ENCODE measurements at places on chromosomes 13 and 19.

DNA sequence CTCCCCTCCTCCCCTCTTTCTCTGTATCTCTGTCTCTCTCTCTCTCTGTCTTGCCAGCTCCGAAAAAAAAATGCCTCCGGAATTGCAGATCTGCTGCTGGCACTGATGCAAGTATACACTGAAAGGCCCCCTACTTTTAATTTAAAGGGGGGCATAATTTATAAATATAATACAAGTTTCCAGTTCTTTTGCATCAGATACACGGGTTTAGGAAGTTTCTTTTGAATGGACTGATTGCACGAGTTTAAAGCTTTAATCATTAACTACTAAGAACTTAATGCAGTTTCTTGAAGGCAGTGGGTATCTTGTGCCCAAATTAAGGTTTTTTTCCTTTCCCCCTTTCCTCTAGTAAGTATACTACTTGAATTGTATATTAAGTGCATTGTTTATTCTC, 1.4 kb downstream of the FGF9 start:
- H3K27me3 ChIP-seq, result peaks cover 45% of the 10 kb centered on the region
- no peaks in the 10 kb centered on the region for H3K36me3 ChIP-seq
- no peak for DNase-seq
- H3K4me1 ChIP-seq, result peaks cover 47% of the 10 kb centered on the region

DNA sequence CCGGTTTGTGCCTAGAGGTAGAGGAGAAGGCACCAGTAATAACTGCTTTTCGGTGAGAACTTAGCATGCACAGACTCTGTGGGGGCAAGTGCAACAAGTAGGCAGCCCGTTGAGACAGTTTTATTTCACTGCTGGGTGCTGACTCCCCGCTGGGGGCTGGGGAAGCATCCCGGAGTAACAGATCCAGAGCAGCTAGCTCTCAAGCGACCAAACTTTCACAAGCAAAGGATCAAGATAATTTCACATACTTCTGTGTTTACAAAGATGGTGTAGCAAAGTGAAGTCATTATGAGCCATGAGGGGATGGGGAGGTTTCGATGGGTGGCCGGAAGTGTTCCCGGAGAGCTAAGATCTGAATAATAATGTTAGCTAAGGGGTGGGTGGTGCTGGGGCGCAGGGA, 2.8 kb downstream of the NACC1 start:
- H3K27ac ChIP-seq, result peak overlapping the region; percentile 61
- peaks cover 34% of the 10 kb centered on the region for H3K4me1 ChIP-seq
- H3K4me3 ChIP-seq, result peak overlapping the region; percentile 14
- peaks cover 4% of the 10 kb centered on the region for H3K36me3 ChIP-seq
- H3K27me3 ChIP-seq, result no peaks in the 10 kb centered on the region
- no peak for DNase-seq

DNA sequence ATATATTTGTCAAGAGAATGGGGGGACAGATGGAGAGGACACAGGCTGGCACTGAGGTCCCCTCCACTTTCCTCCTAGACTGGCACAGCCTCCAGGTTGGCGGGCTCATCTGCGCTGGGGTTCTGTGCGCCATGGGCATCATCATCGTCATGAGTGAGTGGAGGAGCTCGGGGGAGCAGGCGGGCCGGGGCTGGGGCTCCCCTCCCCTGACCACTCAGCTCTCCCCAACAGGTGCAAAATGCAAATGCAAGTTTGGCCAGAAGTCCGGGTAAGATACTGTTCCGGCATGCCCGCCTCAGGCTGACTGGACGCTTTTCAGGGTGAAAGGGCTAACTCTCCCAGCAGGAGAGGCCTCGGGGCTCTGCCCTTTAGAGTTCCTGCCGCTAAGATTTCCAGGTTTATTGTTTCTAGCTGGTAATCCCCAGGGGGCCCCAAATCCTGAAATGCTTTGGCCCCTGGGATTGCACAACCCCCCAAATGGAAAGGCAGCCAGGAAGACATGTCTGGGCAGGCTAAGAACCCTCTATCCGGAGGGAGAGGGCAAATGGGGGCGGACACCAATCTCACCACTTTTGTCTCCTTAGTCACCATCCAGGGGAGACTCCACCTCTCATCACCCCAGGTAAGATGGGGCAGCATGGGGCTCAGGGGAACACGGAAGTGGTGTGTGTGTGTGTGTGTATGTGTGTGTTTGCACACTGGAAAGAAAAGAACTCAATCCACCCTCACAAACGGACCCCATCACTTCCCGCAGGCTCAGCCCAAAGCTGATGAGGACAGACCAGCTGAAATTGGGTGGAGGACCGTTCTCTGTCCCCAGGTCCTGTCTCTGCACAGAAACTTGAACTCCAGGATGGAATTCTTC, 7.3 kb downstream of the FXYD3 start:
- no peak overlapping the region for H3K4me3 ChIP-seq
- no peak for DNase-seq
- no peaks in the 10 kb centered on the region for H3K27me3 ChIP-seq
- H3K4me1 ChIP-seq, result no peaks in the 10 kb centered on the region
- no peaks in the 10 kb centered on the region for H3K36me3 ChIP-seq

- no peaks in the 10 kb centered on the region for H3K4me1 ChIP-seq
- H3K36me3 ChIP-seq, result peaks cover 21% of the 10 kb centered on the region
- H3K27ac ChIP-seq, result no peak overlapping the region
- no peaks in the 10 kb centered on the region for H3K27me3 ChIP-seq
- no peak overlapping the region for H3K4me3 ChIP-seq
Measured at GRCh38 chr19:42053037-42053935, 16.7 kb downstream of the GRIK5 start.

- no peak for DNase-seq
- H3K36me3 ChIP-seq, result peaks cover 4% of the 10 kb centered on the region
- no peak overlapping the region for H3K27ac ChIP-seq
Measured at GRCh38 chr19:34481861-34482379, 362 bp downstream of the WTIP start.

DNA sequence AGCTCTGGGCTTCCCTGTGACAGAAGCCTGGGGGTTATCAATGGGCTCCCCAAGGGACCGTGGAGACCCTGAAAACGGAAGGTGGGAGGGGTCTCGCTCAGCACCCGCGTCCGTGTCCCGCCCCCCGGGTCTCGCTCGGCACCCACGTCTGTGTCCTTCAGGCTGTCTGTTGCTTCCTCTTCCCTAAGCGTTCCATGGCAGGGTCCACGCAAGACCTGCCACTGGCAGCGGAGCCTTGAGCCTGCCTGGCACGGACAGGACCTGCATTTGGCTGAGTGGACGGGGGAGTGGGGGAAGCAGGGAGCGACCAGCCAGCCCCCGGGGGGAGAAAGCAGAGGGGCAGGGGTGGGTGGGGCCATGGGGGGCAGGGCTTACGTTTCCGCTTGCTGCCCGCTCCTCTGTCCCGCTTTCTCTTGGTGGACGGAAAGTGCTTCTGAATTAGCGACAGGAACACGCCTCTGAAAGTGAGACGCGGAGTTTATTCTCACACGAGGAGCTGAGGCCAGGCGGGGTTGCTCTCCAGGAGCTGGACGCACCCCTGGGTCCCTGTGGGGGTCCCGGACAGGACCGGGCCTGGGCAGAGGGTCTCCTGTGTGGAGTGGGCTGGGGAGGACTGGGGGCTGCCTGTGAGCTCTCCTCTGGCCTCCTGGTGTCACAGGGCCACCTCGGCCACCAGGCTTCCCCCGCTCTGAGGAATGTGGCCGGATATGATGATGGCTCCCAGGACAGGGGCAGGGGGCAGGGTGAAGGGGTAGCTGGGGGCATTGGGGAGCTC, 12.0 kb downstream of the GPX4 start:
- no peak overlapping the region for H3K4me3 ChIP-seq
- H3K4me1 ChIP-seq, result no peaks in the 10 kb centered on the region

GRCh38 chr13:59701261-59701660, 462.5 kb downstream of the DIAPH3 start:
- no peak overlapping the region for H3K4me3 ChIP-seq
- no peaks in the 10 kb centered on the region for H3K36me3 ChIP-seq
- H3K4me1 ChIP-seq, result peaks cover 19% of the 10 kb centered on the region
- DNase-seq, result no peak

DNA sequence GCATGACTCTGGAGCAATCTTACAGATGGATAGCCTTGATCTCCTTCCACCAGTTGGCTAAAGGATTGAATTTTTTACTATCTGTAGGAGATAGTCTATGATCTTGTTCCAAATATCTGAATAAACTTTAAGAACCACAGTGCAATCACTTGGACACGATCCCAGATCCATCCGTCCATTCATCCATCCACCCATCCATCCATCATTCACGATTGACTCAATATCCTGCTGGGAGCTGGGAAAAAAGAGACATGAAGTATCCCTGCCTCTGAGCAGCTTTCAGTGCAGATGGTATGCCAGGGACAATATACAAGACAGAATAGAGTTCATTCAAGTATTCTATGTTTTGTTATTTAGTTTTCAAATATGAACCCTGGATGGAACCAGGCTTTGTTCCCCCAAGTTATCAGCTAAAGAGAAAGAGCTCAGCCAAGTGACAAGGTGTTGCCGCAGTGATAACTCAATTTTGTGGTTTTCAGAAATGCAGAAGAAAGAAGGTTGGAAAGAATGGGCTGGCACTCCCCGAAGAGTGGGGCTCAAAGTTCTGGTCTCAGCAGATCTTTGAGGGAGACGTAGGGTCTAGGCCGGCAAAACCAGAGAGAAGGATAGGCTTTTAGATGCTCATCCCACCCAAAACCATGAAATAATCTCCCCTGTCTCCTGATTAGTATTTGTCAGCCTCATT, 66.3 kb downstream of the IRS2 start:
- no peaks in the 10 kb centered on the region for H3K27me3 ChIP-seq
- no peaks in the 10 kb centered on the region for H3K36me3 ChIP-seq
- no peaks in the 10 kb centered on the region for H3K4me1 ChIP-seq
- DNase-seq, result no peak
- no peak overlapping the region for H3K27ac ChIP-seq
